Chondrocyte (in vitro differentiated cells): ENCODE measurements at places on chromosomes 4 and X. TPM values are rescaled to one million over a fixed set of nuclear protein-coding genes. Genes with fewer than 3 reads are reported as not detected.

The MTMR8 gene
- 1.3 to 2.6 TPM (median 1.5 TPM) in 3 replicates for total RNA-seq

DNA sequence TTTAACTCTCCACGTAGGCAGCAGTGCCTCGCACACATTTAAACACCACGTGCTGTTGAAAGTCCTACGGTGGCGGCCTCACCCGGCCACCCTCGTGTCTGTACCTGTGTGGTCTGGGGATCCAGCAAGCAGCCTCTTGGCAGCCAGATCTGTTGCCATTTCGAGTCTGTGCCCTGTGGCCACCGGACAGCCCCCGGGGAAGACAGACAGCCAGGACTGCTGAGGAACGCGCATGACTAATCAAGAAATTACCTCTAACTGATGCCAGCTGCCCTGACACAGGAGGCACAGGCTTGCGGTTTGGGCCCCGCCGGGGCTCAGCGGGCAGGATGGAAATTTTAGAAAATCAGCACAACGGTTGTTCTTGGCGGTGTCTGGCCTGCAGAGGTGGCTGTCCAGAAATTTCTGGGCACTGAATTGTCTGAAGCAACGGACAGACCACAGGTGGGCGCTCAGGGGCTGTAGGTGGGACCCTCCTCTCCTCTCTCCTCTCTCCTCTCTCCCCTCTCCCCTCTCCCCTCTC, 15.6 kb upstream of the ASMTL start:
- H3K4me1 ChIP-seq = peaks cover 23% of the 10 kb centered on the region
- DNase-seq = peak; percentile 93
- peak overlapping the region; percentile 65 for H3K27ac ChIP-seq
- H3K27me3 ChIP-seq = no peaks in the 10 kb centered on the region
- no peak overlapping the region for H3K4me3 ChIP-seq

- no peak overlapping the region for H3K4me3 ChIP-seq
- peak; percentile 52 for DNase-seq
- H3K27me3 ChIP-seq = no peaks in the 10 kb centered on the region
- H3K27ac ChIP-seq = no peak overlapping the region
- peaks cover 17% of the 10 kb centered on the region for H3K36me3 ChIP-seq
These were observed 10.4 kb downstream of the LRPAP1 start for GRCh38 chr4:3521621-3522325.

DNA sequence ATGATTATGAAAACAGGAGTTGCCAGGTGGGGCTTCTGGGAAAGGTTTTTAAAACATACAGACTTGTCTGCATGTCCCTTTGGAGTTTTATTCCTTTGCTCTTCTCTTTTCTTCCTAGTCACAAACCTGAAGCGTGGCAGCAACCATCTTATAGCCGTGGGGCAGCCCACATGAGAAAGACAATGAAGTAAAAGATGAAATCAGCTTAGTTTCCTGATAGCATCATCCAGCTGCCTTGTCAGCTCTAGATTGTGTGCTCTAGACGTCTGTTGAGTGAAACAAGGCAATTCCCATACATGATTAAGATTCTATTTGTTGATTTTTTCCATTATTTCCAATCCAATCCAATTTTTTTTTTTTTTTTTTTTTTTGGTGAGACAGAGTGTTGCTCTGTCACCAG, 68.9 kb downstream of the ELOVL6 start:
- DNase-seq = no peak
- H3K4me1 ChIP-seq = no peaks in the 10 kb centered on the region
- H3K27me3 ChIP-seq = no peaks in the 10 kb centered on the region
- peaks cover 5% of the 10 kb centered on the region for H3K36me3 ChIP-seq
- H3K27ac ChIP-seq = no peak overlapping the region
- H3K4me3 ChIP-seq = no peak overlapping the region

- DNase-seq = no peak
- H3K27ac ChIP-seq = peak overlapping the region; percentile 38
- H3K4me1 ChIP-seq = peaks cover 3% of the 10 kb centered on the region
- no peaks in the 10 kb centered on the region for H3K27me3 ChIP-seq
- peaks cover 2% of the 10 kb centered on the region for H3K36me3 ChIP-seq
These were observed 19.7 kb upstream of the SCRG1 start for GRCh38 chr4:173418639-173419038.

DNA sequence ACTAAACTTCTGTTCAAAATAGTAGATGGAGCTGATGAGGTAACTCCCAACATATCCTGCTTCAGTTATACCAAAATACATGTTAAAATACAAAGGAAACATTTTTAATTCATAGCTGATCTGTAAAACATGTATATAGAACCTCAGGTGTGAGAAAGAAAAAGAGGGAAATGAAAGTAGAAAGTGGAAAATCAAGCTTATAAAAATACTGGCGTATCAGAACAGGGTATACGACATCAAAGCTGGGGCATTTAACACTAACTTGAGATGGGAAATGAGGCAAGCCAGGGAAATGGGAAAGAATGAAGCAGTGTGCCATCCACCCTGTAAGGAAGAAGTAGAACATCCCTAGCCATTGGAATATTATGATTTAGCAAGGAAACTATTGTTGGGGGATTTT, 767.5 kb downstream of the DMD start:
- no peaks in the 10 kb centered on the region for H3K36me3 ChIP-seq
- no peaks in the 10 kb centered on the region for H3K27me3 ChIP-seq
- DNase-seq = no peak
- H3K27ac ChIP-seq = no peak overlapping the region
- no peak overlapping the region for H3K4me3 ChIP-seq
- H3K4me1 ChIP-seq = no peaks in the 10 kb centered on the region

DNA sequence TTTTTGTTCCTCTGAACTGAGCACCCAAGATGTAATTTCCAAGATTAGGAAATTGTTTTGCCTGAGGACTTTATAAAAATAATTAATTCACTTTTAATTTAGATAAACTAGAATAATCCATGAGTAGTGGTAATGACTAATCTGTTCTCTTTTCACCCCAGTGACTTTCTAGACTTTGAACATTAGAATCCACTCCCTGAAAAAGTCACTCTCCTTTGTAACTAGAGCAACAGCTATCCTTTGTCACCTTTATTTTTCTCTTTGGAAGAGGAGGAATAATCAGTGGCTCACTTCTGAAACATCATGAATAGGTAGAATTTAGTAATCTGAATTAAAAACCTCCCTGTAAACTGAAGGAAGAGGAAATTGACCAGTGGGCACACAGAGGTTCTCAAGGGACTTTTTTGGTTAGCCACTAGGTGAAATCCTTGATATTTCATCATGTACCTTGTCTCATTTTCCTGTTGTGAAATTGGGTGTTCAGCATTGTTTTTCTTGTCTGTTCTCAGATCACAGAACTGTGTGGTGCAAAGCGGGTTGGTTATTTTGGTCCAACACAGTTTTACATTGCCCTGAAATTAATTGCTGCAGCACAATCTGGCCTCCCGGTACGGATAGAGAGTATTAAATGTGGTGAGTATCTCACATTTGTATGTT, 59.4 kb downstream of the REPS2 start:
- no peaks in the 10 kb centered on the region for H3K36me3 ChIP-seq
- H3K4me3 ChIP-seq = no peak overlapping the region
- DNase-seq = no peak
- H3K27ac ChIP-seq = no peak overlapping the region

DNA sequence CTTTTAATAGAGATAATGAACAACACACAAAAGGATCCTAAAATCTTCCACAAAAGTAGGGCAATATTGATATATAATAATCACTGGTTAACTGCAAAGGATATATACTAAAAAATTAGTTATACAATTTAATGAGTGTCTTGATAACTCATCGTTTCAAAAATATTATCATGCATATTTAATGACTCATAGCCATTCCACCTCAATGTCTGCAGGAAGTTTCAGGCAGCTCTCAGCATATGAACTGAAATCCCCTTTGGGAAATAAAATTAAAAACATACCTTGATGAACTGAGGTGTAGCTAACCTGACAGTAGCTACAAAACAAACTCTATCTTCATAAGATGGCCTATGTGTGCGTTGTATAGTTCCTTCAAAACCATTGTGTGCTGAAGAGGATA, 62.9 kb downstream of the TMEM165 start:
- peaks cover 12% of the 10 kb centered on the region for H3K36me3 ChIP-seq
- no peaks in the 10 kb centered on the region for H3K27me3 ChIP-seq
- no peak for DNase-seq
- no peak overlapping the region for H3K4me3 ChIP-seq
- peaks cover 6% of the 10 kb centered on the region for H3K4me1 ChIP-seq
- H3K27ac ChIP-seq = no peak overlapping the region

DNA sequence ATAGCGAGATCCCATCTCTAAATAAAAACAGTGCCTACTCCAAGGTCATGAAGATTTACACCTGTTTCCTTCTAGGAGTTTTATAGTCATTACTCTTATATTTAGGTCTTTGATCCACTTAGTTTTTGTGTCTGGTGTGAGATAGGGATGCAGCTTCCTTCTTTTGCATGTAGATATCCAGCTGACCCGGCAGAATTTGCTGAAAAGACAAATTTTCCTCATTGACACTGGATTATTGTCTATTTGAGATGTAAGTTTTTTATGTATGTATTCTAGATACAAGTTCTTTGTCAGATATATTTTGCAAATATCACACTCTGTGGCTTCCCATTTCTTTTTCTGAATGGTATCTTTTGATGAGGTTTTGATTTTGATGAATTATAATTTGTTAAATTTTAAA, 85.4 kb downstream of the RFC1 start:
- DNase-seq = no peak
- H3K36me3 ChIP-seq = peaks cover 25% of the 10 kb centered on the region
- peaks cover 5% of the 10 kb centered on the region for H3K4me1 ChIP-seq
- H3K4me3 ChIP-seq = no peak overlapping the region
- H3K27ac ChIP-seq = no peak overlapping the region
- no peaks in the 10 kb centered on the region for H3K27me3 ChIP-seq

GRCh38 chrX:75365243-75365975, 91.5 kb downstream of the UPRT start:
- no peak overlapping the region for H3K4me3 ChIP-seq
- peaks cover 1% of the 10 kb centered on the region for H3K36me3 ChIP-seq
- H3K4me1 ChIP-seq = peaks cover 2% of the 10 kb centered on the region
- no peak overlapping the region for H3K27ac ChIP-seq
- no peak for DNase-seq
